Thoracic aorta (tissue), 2 donors: ENCODE measurements at places on chromosomes 5 and 9. TPM values are rescaled to one million over a fixed set of nuclear protein-coding genes. Genes with fewer than 3 reads are reported as not detected.

- no peak for DNase-seq
- no peak overlapping the region for H3K27ac ChIP-seq
- no peak overlapping the region for H3K4me3 ChIP-seq
- H3K4me1 ChIP-seq: no peaks in the 10 kb centered on the region
- no peaks in the 10 kb centered on the region for H3K36me3 ChIP-seq
- no peaks in the 10 kb centered on the region for H3K27me3 ChIP-seq
Measured at GRCh38 chr5:89228355-89228754, 345.4 kb upstream of the MEF2C start.

DNA sequence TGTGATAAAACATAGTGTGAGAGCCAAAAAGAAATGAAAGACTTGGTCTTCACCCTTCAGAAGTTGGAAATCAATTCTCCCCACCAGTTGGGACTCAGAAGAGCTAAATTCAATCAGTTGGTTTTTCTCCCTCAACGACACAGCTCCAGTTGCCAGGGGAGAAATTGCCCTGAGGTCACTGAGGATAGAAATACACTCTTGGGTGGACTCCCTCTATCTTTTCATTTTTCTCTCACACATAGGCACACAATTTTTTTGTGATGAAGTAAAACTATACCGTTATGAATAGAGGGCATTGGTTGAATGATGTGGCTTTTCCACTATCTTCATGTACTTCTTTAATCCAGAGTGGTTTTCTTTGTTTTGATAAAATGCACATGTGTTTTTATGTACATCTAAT, 80.2 kb downstream of the ZNF366 start:
- DNase-seq: no peak
- H3K4me1 ChIP-seq: peaks cover 8% of the 10 kb centered on the region
- no peaks in the 10 kb centered on the region for H3K36me3 ChIP-seq
- H3K27me3 ChIP-seq: no peaks in the 10 kb centered on the region
- H3K27ac ChIP-seq: no peak overlapping the region
- no peak overlapping the region for H3K4me3 ChIP-seq

- H3K27me3 ChIP-seq: no peaks in the 10 kb centered on the region
- no peak overlapping the region for H3K4me3 ChIP-seq
- no peak for DNase-seq
- H3K4me1 ChIP-seq: no peaks in the 10 kb centered on the region
Measured at GRCh38 chr9:120985819-120986222, 59.2 kb upstream of the TRAF1 start.

Gene HTR4
- total RNA-seq: 7.8 TPM

DNA sequence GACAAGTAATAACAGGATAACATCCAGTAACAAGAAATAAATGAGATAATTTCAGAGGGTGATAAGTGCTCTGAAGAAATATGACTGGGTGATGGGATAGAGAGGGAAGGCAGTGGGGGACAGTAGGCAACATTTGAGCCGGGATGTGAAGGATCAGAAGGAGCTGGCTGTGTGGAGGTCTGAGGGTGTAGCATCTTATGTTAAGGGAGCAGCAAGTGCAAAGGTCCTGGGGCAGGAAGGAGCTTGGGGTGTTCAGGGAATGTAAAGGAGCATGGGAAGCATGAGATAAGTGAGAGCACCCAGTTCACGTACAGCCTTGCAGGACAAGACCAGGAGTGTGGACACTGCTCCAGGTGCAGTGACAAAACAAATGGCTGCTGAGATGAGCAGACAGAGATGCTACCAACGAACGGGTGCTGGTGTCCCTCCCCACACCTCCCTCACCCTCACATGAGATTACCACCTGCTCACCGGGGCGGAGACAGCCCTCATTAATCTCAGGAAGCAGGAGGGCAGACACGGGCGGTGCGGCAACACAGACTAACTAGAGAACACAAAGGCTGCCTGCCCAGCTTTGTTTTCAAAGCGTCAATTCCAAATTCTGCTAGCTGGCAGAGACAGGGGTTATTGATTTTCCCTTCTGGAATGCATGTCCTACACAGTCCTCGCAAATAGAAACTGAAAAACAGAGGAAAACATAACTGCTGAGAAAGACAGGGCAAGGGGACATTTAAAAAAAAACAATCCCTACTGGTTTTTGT, 298.1 kb upstream of the PANK3 start:
- peaks cover 14% of the 10 kb centered on the region for H3K4me1 ChIP-seq
- no peak overlapping the region for H3K27ac ChIP-seq
- H3K27me3 ChIP-seq: no peaks in the 10 kb centered on the region
- H3K4me3 ChIP-seq: no peak overlapping the region
- DNase-seq: no peak
- H3K36me3 ChIP-seq: no peaks in the 10 kb centered on the region
